ENCODE measurements at places on chromosomes 2 and 18.

GRCh38 chr2:23545396-23545795 is 160.4 kb downstream of the KLHL29 start:
- DNase-seq = no peak

GRCh38 chr2:117948615-117949014 is 65.3 kb downstream of the CCDC93 start:
- DNase-seq = no peak

GRCh38 chr18:808086-808485 is 4.0 kb downstream of the YES1 start:
- no peak for DNase-seq

DNA sequence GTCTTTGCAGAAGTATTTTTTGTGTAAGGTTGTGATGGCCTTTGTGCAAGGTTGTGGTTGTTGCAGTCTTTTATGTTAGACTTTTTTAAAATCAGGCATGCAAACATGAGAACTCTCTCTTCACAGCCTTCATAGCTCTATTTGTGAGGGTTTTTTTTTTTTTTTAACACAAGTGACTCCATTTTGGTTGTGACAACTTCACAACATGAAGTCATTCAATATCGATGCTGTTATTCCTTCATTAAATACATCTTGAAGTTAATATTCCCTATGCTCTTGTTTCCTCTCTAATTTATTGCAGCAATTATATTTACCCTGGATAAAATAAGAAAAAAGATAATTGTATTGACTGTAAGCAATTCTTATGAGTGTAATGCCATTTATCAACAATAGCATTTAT is 35.5 kb downstream of the DHRS9 start:
- no peak for DNase-seq

GRCh38 chr2:85503168-85503850 is 35.7 kb upstream of the MAT2A start:
- DNase-seq = no peak

GRCh38 chr18:28256166-28256565 is 79.2 kb upstream of the CDH2 start:
- DNase-seq = no peak

- DNase-seq = no peak
Observed at GRCh38 chr18:74148543-74149070, 284 bp downstream of the TIMM21 start.

- no peak for DNase-seq
Observed at GRCh38 chr2:100817388-100817985, 2.5 kb upstream of the NPAS2 start.

DNA sequence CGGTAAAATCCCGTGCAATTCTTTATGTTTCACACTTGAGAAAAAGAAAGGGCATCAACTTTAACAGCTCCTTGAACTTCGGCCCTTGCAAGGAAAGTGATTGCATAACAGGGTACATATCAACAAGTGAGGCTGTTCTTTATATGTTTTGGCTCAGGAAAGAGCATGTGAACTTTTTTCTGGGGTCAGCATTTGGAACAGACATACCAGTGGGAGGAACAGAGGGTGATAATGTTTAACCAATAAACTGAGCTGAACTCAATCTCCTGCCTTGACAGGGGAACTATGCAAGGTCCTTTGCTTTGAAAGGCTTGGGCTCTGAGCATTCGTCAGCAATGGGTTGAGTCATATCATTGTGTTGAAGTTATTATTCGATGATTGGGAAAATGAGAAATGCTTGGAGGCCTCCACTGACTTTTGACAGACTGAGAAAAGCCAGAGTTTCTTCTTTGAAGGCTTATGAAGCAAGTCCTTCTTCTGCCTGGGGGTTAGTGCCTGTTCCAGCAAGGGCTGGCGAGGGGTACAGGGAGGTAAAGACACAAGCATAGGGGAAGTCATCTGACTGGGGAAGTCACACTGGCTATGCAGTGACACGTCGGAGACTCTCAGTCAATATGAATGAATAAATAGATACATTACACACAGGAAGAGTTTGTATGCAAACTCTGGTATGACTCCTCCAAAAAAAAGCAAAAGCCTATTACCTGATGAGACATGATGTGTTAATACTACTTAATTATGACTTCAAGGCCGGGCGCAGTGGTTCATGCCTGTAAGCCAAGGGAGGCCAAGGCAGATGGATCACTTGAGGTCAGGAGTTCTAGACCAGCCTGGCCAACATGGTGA is 57.2 kb downstream of the CYB5A start:
- no peak for DNase-seq

GRCh38 chr2:144414324-144414845 is 105.5 kb downstream of the ZEB2 start:
- no peak for DNase-seq

DNA sequence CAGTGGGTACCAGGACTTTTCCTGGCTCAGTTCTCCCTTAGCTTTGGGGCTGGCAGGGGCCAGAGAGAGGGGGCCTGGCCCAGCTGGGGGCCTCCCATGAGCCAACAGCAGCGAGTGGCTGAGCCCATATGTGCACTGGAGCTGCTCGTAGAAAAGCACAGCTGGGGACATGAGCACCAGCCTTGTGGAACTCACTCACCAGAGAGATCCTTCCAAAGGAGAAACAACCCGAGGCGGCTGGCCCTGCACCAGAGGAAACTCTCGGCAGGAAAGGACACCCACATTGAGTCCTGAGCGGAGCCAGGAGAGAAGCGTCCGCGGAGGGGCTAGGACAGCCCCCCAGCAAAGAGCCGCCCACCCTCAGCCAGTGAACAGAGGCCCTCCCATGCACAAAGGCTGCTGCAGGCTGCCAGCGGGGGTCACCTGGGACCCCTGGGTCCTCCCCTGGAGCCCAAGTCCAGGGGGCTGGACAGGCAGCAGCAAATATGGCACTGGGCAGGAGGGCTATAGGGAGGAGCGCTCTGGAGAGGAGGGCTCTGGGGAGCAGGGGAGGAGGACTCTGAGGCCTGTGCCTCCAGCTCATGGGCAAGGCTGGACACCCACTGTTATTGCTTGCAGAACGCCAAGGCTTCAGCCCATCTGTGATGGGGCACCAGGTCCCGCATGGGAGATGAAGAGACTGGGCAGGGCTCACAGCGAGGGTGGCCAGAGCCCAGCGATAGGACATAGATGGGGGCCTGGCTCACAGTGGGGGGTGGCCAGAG is 42.1 kb upstream of the SNED1 start:
- DNase-seq = no peak

DNA sequence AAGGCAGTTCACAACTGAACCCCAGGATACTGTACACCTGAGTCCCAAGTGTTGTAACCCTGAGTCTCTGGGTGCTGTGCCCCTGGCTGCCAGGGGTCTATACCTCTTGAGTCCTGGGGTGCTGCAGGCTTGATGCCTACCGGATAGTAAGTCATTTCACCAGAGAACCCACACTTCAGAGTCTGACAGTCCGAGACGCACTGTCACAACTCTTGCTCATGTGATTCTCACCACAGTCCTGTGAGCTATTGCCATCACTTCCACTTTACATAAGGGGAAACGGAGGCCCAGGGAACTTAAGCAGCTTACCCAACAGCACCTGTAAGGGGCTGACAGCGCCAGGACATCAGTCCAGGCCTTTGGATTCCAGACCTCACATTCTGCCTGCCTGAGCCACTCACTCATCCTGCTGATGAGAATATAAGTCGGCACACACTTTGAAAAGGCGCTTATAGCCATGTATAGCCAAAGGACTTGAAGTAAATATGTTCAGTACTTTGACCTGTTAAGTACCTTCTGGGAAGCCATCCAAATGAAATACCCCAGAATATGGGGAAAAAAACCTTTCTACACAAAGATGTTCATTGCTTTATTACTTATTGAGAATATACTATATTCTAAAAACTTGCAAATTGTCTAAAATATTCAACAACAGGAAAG is 180.7 kb upstream of the ID2 start:
- DNase-seq = no peak

GRCh38 chr2:188993247-188993646 is 19.1 kb downstream of the COL3A1 start:
- no peak for DNase-seq

- no peak for DNase-seq
Observed at GRCh38 chr2:201261906-201262305, 1.6 kb downstream of the CASP8 start.

- DNase-seq = no peak
Observed at GRCh38 chr2:143158551-143159485, 29.6 kb downstream of the ARHGAP15 start.

DNA sequence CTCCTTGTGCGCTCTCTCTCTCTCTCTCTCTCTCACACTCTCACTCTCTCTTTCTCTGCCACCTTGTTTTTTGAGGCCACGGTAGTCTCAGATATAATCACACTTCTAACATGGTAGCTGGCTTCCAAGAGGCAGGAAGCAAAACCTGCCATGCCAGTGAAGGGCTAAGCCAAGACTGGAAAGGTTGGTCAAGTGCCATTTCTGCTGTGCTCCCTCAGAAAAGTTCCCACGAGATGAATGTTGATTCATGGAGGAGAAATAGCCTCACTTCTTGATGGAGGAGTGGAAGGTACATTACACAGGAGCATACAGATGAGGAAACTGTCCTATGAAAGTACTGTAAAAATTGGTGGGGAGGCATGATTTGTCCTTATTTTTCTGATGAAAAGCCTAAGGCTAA is 237.9 kb downstream of the XIRP2 start:
- DNase-seq = no peak

- DNase-seq = no peak
Observed at GRCh38 chr18:46001892-46002291, 34.8 kb upstream of the EPG5 start.

- DNase-seq = no peak
Observed at GRCh38 chr2:103361712-103362111, 599.9 kb downstream of the TMEM182 start.

DNA sequence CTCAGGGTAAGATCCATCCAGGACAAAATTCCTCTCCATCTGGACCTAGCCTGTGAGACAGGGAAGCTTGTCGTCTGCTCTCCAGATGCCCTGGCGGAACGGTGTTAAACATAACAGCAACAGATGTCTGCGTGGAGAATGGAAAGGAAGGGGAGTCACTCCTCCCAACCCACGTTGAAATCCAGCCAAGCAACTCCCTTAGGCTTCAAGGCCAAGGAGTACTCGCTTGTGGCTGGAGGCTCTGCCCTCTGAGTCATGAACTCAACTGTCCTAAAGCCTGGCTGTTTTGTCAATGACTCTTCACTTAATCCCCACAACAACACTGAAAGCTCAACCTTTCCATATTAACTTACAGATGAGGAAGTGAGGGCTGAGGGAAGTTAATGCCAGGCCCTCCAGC is 42.2 kb downstream of the TPO start:
- DNase-seq = no peak

DNA sequence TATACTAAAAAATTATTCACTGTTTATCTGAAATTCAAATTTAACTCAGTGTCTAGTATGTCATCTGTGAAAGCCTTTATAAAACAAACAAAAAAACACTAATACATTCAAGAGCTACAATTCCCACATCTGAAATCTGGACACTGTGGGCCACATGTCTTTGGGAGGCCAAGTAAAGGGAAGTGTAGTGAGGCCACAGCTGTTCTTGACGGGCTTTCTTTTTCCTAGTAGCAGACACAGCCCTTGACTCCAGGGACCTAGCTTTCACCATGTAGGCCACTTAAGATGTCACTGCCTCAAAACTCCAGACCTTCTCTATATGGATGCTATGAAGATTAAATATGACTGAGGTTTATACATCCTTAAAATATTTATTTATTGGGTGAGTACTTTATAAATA is 91.1 kb downstream of the RBMS1 start:
- DNase-seq = no peak

GRCh38 chr2:39304200-39304599 is 60.4 kb upstream of the CDKL4 start:
- no peak for DNase-seq

GRCh38 chr2:50651676-50652075 is 380.3 kb downstream of the NRXN1 start:
- DNase-seq = no peak

GRCh38 chr2:55511508-55512124 is 7.9 kb upstream of the CFAP36 start:
- DNase-seq = no peak

DNA sequence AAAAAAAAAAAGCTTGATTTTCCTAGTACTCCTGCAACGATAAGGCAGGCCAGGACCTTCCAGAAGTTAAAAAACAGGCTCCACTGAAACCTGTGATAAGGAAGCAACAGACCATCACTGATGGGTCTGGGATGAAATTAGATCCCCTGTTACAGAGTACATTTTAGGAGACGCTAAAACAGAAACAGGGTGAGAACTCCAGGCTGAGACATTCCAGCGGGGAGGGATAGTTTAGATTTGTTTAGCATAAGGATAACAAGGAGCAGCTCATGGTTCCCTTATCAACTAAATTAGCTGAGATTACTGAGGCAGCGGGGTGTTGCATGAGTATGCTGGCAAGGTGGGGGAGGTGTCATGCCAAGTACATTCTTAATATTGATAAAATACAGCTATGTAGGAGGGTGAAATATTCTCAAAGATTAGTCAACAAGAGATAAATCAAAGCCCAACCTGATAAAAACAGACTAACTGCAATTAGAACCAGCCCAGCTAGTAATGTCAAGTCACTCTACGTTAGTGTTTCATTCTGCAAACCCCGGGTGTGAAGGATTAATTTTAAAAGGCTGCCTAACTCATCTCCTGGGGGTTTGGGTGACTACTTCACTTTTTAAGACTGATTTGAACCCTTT is 75.0 kb upstream of the BZW1 start:
- no peak for DNase-seq

DNA sequence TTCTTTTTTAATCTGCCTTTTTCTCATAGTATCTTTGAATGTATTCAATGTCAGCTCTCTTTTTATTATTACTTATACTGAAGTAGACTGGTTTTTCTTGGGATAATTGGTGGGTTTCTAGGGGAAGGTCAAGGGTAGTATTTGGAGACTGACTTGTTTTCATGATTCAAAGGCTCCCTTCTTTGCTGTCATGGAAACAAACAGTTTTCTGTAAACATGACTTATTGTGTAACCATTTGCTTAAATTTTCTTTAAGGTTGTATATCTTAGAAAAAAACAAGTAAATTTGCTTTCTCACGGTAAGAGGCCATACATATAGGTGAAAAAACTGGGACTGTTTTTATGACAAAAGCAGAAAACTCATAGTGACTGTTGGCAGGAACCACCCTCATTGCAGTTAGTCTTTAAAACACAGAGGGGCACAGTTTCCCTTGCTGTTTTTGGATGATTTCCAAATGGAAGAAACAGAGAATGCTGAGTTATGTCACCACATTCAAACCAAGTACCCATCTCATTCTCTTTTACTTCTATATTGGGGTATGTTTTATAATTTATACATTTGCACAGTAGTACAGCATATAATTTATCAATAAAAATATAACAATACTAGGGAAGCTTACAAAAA is 5.8 kb upstream of the RDH14 start:
- no peak for DNase-seq

- no peak for DNase-seq
Observed at GRCh38 chr2:104033399-104033798, 820.5 kb upstream of the POU3F3 start.

GRCh38 chr2:166803373-166804000 is 84.8 kb upstream of the XIRP2 start:
- DNase-seq = no peak

DNA sequence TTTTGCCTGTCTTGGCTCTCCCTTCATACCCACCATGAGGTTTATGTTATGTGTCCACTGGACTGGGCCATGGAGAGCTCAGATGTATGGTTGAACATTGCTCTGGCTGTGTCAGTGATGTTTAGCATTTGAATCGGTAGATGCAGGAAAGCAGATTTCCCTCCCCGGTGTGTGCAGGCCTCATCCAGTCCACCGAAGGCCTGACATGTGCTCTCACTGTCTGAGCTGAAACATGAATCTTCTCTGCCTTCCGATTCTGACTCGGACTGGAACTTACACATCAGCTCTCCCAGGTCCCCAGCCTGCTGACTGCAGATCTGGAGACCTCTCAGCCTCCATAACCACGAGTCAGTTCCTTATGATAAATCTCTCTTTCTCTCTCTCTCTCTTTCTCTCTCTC is 72.4 kb upstream of the SLC66A3 start:
- DNase-seq = no peak

GRCh38 chr2:68110102-68110501 is 47.3 kb upstream of the C1D start:
- DNase-seq = no peak

Measured in stimulated activated CD4-positive, alpha-beta T cell treated with anti-CD3 and anti-CD28 coated beads, Interleukin-1b, Interleukin-23, amount 100 ng/mL, for 4 hours (primary cell).